ENCODE measurements at places on chromosomes 1 and 21.

DNA sequence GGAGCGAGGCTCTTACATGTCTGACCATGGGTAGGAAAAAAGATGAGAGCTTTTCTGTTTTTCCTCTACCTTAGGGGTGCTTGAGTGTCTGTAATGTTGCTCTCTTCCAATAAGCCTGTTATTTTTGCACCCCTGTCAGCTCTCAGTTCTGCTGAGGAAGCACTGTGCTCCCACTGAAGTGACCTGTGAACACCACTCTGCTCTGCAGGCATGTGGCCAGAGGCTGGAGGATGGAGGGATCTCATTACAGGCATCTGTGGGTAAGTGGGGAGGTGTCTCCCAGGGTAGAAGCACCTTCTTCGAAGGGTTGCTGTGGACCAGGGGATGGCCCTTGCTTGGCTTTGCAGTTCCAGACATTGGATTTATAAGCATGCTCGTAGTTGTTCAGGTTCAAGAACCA lies 56.8 kb upstream of the RBM15 start:
- DNase-seq, result no peak

GRCh38 chr1:186829686-186830587 lies 1.2 kb downstream of the PLA2G4A start:
- no peak for DNase-seq

GRCh38 chr1:166915042-166915441 lies 39.0 kb upstream of the TADA1 start:
- DNase-seq, result no peak

DNA sequence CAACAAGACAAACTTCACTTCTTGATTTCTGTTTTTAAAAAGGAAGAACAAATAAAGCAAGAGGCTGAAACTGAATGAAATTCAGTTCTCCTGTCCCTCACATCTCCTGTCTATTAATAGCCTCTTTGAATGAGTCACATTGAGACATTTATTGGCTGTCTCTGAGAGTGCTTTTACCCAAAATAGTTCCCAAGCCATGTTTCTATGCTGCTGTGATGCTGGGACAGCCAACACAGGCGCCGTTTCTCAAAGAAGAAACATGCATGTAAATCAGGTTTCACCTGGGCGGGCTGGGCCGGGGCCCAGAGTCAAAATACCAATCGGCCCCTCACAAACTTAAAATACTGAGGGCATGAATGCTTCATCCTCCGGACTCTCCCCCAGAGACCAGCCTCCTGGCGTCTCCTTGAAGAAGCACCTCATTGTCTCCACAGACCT lies 105.2 kb downstream of the EDEM3 start:
- no peak for DNase-seq

DNA sequence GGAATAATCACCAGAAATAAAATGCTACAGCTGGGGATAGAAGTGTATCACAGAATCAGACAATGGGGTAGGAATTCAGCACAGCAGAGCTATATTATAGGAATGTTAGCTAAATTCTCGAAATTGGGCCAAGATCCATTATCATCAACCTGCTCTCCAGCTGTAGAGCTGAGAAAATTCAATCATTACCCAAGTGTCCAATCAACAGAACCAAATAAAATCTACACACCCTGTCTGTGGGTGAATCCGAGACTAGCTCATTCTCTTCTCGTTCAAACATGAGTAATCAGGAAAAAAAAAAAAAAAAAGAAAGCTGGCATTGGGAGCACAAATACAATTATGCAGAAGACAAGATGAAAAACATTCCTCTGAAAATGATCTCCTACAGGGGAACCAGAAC lies 119.2 kb downstream of the CDC7 start:
- DNase-seq, result no peak

GRCh38 chr1:55382806-55383305 lies 167.7 kb upstream of the USP24 start:
- DNase-seq, result no peak

DNA sequence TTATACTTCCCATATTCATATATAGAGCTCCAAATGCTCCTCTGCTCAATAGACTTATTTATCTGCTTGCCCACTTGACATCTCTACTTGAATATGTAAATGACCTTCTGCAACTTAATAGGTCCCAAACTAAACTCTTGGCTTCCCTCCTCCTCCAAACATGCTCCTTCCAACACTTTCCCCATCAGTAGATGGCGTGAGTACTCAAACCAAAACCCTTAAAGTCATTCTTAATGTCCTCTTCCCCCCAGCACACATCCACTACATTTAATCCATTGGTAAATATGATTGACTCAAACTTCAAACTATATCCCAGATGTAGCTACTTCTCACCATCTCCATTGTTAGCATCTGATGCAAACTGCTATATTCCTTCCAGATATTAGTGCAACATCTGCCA lies 48.5 kb upstream of the PBX1 start:
- no peak for DNase-seq

- no peak for DNase-seq
These were observed 52.7 kb downstream of the PLPP3 start for GRCh38 chr1:56526571-56527174.

GRCh38 chr1:234994436-234995295 lies 134.0 kb downstream of the TOMM20 start:
- no peak for DNase-seq

GRCh38 chr1:116533429-116533820 lies 37.4 kb downstream of the CD58 start:
- no peak for DNase-seq

- peak; percentile 40 for DNase-seq
These were observed 21.4 kb upstream of the ALDH4A1 start for GRCh38 chr1:18923756-18924211.

GRCh38 chr1:226128487-226129075 lies 58.0 kb downstream of the ACBD3 start:
- DNase-seq, result peak; percentile 21

DNA sequence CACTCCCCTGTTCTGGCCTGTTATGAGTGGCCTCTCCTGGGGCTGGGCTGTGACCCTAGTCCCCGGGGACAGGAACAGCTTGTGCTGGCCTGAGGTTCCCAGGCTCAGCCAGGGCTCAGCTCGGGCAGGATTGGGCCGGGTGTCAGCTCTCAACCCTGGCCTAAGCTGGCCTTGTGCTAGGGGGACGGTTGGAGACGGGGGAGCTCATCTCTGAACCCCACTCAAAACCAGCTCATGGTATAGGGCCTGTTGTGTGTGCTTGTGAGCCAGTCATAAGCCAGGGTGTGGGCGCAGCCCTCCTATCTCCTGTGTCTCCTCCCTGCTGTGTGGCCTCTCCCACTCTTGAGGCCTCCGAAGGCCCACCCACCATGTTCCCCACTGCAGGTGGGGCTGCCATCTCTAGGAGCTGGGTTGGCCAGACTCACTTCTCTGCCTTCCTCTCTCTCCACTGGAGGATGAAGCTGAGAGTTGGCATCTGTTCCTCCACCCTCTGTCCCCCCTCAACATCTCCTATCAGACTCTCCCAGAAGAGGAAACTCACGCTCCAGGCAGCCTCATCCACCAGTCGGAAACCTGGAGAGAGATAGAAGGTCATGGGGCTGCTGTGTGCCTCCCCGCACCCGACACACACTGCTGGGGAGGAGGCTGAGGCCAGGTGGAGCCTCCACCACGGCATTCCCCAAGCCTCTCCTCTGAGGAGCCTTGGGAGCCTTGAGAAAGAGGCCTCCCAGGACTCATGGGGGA lies 1.4 kb downstream of the PEAR1 start:
- DNase-seq, result peak; percentile 63

GRCh38 chr1:48120621-48121020 lies 101.9 kb upstream of the SLC5A9 start:
- no peak for DNase-seq

GRCh38 chr1:92458146-92458545 lies 28.6 kb downstream of the GFI1 start:
- DNase-seq, result no peak

GRCh38 chr1:59751801-59752200 lies 62.9 kb upstream of the HOOK1 start:
- DNase-seq, result no peak

DNA sequence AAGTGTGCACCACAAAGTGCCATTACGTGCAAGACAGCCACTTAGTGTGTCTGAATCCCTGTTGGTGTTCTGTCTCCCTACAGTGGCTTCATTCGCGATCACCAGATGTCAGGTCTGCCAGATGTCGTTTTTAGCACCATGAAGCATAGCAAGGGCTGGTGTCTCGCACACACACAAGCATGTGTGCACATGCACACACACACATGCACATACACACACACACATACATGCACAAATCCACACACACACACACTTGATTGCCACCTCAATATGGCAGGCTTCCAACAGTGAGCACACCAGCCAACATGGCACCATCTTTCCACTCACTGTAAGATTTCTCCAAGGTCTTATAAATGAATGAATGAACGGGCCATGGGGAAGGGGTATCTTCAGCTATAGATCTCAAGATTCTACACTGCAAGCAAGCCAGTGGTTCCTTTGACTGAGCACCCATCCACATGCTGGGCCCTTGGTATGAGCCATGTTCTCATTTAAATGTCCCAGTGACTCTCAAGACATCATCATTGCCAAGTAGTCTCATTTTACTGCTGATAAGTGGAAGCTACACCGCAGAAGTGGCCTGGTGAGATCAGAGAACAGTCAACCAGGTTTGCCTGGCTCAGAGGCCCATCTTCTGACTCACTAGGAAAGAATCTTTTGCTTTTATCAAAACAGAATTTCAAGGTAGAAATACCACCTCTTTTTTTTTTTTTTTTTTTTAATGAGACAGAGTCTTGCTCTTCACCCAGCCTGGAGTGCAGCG lies 84.9 kb downstream of the SIM2 start:
- no peak for DNase-seq

DNA sequence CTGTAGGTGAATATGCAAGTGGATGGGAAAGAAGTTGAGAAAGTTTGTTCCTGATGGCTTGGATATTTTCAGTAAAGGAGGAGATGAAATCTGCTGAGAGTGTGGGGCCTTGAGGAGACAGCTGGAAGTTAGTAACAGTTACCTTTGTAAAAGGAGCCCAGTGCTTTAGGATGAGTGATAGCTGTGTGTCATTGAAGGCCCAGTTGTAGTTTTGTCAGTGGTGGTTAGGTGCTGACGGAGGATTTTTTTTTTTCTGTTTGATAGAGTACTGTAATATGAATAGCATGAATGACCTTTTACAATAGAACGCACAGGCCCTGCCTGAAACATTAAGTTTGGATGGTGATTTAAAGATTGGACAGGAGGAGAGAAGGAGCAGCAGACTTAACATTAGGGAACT lies 33.3 kb downstream of the LRRC8D start:
- no peak for DNase-seq

GRCh38 chr1:198024782-198025181 lies 107.6 kb downstream of the LHX9 start:
- DNase-seq, result no peak

DNA sequence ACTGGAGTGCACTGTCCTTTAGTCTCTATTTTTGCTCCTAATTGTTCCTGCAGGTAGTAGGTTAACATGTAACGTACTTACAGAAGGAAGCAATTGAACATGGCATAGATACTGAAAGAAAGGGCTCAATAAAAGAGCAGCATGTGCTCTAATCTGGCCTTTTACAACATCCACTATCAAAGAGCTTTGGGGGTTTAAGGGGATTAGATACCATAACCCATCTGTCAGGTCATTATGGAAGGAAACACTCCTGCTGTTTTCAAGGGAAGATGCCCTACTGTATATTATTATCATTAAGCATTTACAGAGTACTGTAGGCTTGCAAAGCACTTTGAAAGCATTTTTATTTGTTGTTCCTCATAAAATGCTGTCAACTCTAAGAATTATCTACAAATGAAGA lies 152.8 kb downstream of the TTLL7 start:
- DNase-seq, result no peak

DNA sequence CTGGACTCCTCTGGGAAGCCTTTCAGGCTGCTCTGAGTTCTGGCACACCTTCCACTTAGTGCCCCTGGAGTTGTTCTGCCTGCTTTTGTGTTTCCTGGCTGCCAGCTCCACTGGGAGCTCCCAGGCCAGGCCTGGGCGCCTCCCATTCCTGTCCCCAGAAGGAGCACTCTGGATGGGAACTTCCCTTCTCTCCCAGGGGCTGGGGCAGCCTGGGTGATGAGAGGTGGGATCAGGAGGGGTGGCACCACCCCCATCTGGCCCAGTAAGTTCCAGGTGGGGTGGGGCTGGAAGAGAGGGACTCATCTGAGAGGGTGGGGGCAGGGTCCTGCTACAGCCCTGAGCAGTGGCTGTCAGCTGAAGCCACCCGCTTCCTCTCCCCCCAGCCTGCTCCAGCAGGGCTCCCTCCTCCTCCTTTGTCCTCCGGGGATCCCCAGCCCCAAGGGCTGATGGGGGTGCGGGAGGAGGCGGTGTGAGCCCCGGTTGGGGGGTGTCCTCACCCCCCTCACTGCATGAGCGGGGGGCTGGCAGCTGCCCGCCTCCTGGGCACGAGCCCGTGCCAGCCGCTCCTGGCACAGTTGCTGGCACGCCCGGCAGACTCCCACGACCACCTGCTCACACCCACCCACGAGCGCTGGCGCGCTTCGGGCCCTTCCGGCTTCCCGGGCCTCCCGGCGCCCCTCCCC lies 4.7 kb downstream of the FOXO6 start:
- DNase-seq, result no peak

- DNase-seq, result no peak
These were observed 52.6 kb downstream of the PCNX2 start for GRCh38 chr1:233242827-233243483.

DNA sequence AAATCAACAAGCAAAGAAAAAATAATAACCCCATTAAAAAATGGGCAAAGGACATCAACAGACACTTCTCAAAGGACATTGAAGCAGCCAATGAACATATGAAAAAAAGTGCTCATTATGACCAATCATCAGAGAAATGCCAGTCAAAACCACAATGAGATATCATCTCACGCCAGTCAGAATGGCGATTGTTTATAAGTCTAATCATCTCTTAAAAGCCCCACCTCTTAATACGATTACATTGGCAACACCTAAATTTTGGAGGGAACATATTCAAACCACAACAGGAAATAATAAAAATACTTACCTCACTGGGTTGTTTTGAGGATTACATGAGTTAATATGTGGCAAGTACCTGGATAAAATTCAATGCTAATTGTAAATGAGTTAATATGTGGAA lies 57.1 kb upstream of the PLPPR4 start:
- DNase-seq, result no peak

DNA sequence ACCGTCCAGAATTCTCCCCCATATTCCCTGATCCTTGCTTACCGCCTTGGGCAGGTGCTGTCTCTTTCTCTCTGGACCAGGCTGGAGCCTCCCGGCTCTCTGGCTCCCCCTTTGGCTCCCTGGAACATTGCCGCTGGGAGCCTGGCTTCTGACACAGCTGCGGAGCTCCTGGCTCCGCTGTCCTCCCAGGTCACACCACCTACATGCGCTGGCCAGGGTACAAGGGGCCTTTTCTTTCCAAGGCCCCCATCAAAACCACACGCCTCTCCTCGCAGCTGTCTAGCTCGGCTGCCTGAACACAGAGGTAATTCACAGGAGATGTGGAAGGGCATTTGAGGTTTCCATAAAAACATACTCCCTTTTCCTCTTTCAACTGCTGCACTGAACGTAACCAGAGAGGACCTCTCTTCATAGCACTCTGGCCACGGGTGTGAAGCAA lies 7.5 kb upstream of the ZNF648 start:
- DNase-seq, result peak; percentile 49

- no peak for DNase-seq
These were observed 374.5 kb downstream of the RPS6KC1 start for GRCh38 chr1:213425376-213426030.
